ENCODE measurements at places on chromosomes 7 and 10.

- DNase-seq: no peak
Observed at GRCh38 chr10:104242545-104242944, 10.4 kb upstream of the CFAP43 start.

DNA sequence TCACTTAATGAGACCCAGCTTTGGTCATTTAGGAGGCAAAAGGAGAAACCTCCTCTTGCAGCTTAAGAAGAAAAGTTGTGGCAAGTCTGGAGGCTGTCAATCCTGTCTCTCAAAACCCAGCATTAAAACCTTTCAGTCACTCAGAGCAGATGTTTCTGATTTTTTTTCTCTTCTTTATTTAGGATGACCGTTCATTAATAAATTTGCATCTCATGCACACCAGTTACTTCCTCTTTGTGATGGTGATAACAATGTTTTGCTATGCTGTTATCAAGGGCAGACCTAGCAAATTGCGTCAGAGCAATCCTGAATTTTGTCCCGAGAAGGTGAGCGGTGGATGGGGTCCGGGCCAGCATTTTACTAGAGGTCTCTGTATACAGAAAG, 32.0 kb downstream of the TMEM248 start:
- no peak for DNase-seq

DNA sequence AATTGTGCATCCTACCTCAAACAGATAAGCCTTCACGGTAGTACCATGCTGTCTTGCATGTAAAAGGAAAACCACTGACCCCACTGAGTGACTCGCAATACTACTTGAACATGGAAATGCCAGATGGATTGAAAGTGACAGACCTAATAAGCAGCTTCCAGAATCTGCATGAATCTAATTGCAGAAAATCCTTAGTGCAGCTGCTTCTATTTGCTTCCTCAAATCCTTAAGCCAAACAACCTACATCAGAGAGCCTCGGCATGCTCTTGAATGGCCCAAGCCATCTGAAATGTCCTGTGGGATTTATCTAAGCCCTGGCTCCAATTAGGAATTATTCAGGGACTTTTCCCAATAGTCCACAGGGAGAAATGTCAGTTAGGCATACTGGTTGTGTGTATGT, 509.5 kb upstream of the CELF2 start:
- DNase-seq: no peak

GRCh38 chr10:122911889-122912484, 1.6 kb downstream of the FAM24A start:
- peak; percentile 59 for DNase-seq

DNA sequence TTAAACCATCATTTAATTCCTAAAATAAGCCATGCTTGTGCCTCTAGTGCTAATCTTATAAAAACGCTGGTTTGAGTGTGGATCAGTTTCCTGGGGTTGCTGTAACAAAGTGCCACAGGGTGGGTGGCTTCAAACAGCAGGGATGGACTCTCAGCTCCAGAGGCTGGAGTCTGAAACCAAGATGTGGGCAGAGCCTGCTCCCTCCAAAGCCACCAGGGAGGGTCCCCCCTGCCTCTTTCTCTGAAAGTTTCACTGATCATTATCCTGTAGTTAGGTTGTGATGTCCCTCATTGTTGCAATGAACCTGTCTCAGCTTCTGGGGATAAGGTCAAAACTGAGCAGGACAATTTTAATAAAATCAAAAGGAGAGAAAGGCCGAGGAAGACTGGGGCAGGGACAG, 251.9 kb upstream of the TCERG1L start:
- DNase-seq: no peak

DNA sequence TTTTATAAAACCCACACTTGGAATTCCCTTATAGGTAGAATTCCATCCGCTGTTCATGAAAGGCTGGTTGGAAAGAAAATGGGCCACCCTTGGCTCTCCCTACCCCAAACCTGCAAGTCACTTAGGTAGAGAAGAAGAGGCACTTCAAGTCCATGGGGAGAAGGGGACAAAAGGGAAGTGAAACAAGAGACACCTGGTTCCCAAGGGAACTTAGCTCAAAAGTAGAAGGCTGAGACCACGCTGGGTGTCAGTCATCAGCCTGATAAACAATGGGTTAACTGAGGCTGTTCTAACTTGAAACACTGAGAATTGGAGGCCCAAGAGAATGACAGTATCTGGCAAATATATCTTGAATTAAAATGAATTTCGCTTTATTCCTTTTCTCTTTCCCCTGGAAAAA, 330.8 kb upstream of the NFE2L3 start:
- DNase-seq: no peak

- no peak for DNase-seq
Observed at GRCh38 chr10:18231480-18231879, 91.3 kb downstream of the CACNB2 start.

GRCh38 chr10:122267849-122268737, 3.0 kb upstream of the BTBD16 start:
- peak; percentile 55 for DNase-seq

- DNase-seq: peak; percentile 72
Observed at GRCh38 chr7:116809636-116810266, 52.6 kb upstream of the CAPZA2 start.

DNA sequence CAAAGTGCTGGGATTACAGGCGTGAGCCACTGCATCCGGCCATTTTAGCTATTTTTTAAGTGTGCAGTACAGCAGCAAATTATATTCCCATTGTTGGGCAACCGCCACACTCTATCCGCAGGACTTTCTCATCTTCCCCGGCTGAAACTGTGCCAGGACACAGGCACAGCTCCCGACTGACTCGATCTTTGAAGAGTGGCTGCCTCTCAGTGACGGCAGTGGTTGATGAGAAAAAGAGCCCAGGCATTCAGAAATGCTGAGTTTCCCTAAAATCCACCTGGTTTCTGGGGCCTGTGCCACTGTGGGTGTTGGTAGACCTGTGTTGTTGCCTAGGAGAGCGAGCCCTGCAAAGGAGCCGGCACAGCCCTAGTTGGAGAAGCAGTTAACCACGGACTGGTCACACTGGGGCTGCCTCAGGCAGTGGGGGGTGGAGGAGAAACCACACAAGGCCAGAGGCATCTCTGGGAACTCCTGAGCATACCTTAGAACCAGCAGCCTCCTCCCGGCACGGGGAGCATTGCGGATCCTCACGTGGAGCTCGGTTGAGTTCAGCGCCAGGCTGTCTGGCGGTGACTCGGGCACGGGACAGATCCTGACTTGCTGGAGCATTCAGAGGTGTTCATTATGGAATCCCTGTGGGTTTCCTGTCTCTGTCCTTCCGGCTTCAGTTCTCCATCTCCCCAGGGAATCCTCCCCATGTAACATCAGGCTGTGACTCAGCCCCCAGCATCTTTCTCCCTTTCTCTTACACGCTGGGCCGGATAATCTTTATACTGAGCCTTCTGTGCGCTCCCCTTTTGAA, 16.2 kb downstream of the PFKFB3 start:
- peak; percentile 84 for DNase-seq

DNA sequence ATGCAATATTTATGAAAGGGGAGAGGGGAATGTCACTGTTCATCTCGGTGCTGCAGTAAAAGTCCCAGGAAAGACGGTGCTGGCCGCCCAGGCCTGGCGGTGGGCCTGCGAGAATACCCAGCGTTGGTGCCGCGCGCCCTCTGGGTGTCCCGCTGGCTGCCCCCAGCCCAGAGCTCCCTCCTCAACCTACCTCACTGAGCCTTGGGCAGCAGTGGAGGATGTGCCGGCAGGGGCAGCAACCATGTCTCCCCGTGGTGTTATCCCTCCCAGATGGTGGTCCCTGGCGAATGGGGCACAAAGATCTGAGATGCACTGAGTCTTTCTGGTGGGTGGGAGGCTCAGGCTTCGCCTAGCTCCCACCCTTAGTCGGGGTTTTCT, 9.5 kb upstream of the TLX1 start:
- DNase-seq: no peak

- DNase-seq: no peak
Observed at GRCh38 chr10:100442548-100442947, 20.3 kb upstream of the WNT8B start.

DNA sequence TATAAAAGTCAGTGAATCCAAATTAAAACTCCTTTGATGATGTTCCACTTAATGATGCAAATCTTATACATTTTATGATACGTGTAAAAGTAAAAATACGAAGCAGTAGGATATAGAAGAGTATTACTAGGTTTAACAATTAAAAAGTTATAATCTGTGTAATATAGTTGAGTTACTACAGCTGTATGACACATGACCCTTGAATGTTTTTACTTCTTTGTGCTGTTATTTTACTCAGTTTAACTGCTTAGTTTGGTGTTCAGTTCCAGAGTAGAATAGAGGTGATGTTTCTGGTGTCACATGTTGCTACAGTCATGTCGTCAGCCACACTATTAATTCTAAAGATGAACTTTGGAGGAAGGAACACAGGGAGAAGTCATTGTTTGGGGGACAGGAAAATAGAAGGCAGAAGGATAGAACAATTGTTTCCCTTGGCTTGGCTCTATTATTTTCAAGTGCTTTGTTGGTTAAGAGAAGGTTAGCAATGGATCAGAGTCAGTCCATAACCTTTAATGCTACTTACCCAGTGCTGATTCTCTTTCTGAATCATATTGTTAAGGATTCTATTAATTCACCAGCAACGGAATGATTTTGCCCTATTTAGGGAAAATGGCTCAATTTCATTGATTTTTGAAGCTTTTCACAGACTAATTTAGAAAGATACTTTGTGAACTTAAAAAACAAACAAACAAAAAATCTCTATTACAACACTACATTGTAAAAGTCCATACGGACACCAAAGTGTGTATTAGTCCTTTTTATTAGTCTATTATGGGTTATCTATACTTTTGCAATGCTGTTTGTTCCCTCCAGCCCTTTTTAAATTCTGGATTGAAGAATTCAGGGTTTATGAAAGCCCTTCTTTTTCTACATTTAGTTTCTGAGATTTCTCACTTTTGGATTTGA, 73.4 kb downstream of the CPED1 start:
- DNase-seq: no peak

DNA sequence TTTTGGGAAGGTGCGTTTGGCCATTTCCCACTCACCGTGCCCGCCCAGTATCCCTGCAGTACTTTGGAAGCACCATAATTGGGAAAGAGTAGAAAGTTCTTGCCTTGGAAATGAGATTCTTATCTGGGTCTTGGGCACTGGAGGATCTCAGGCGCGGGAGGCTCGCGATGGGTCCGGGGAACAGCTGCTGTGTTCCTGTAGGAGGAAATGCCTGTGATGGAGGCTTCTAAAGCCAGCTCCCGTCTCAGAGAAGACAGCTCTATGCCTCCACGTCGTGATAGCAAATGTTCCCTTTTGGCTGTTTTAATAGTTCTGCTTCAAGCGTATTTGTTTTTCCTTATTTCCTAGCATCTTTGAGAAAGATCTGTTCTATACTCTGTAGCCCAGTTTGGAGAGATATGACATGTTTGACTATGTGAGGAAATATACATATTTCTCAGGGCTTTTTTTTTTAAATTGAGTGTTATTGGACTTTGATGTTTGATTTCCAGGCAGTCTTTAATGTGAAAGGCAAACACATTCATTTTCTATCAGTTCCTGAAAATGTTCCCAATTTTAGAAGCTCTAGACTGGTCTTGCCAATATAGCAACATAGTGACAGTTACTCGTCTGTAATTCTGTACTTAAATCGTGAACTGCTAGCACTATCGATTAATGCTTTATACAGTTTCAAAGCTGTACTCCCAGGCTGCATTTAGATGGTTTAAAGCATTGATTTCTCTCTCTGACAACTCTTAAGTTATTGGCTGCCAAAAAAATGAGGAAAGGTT, 280.8 kb downstream of the DPP6 start:
- DNase-seq: no peak

DNA sequence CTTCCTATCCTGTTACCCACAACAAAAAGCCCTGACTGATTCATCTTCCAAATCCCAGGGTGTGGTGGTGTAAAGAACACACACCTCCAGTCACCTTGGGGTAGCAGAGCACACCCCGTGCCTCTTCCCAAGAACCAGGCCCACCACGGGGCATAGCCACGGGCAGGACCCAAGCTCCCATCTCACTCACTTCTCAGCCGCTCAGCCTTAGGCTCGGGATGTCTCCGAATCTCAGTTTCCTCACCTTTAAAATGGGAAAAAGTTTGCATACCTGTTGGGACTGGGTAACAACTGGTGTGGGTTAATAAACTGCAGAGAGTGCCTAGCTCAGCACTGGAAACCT, 139.0 kb downstream of the FGFR2 start:
- no peak for DNase-seq

DNA sequence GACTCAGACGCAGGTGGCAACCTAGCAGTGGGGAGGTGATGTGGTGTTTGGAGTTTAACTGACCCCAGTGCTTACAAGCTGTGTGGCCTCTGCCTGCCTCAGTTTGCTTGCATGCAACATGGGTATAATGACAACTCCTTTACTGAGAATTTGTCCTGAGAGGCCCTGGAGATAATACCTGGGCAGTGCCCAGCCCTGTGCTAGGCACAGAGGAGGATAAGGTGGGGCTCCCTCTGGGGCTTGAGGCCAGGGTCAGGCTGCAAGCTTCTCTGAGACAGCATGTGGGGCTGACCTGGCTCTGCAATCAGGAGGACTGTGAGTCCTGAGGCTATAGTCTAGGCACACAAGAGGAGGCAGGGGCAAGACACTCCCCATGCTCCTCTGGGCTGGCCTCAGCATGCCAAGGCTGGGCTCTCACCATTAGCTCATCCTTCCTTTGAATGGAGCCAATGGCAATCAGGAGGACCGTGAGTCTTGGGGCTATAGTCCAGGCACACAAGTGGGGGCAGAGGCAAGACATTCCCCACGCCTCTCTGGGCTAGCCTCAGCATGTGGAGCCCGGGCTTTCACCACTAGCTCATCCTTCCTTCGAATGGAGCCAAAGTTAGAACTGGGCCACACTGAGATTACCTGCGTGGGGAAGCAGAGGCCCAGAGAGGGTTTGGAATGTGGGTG, 147.9 kb downstream of the RPS24 start:
- DNase-seq: no peak

DNA sequence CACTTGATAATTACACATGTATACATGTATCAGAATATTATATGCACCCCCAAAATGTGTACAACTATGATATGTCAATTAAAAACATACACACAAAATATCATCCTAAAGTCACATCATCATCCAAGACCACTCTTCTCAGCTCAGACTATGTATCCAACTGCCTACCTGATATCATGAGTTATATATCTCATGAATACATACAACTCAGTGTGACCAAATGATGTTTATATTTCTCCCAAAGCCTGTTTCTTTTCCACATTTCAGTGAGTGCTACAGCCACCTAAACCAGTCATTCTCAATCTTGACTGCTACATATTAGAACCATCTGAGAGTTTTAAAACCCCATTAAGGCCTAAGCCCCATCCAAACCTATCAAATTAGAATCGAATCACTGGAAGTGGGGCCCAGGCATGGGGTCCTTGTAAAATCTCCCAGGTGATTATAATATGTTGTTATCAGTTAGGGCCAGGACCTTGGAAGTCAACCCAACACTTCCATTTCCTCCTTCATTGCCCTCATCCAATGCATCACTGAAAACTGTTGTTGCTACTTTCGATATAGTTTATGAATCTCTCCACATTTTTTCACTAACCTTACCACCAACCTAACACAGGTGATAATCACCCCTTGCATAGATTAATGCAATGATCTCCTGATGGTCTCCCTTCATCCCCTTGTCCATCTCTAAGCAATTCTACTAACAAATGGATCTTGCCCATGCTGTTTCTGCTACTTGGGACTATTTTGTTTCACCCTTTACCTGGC, 53.8 kb upstream of the ITGB8 start:
- no peak for DNase-seq

- DNase-seq: no peak
Observed at GRCh38 chr10:4150676-4151075, 365.7 kb upstream of the KLF6 start.

Measured in EH (cell line).